ENCODE measurements at places on chromosomes 2 and 18.

GRCh38 chr2:66561645-66562303 is 126.8 kb downstream of the MEIS1 start:
- no peak for DNase-seq

GRCh38 chr2:143078104-143078503 is 51.1 kb upstream of the ARHGAP15 start:
- no peak for DNase-seq

- DNase-seq: no peak
These were observed 35.6 kb downstream of the OTOF start for GRCh38 chr2:26442301-26442700.

GRCh38 chr2:20172273-20173055 is 52.5 kb downstream of the SDC1 start:
- no peak for DNase-seq

DNA sequence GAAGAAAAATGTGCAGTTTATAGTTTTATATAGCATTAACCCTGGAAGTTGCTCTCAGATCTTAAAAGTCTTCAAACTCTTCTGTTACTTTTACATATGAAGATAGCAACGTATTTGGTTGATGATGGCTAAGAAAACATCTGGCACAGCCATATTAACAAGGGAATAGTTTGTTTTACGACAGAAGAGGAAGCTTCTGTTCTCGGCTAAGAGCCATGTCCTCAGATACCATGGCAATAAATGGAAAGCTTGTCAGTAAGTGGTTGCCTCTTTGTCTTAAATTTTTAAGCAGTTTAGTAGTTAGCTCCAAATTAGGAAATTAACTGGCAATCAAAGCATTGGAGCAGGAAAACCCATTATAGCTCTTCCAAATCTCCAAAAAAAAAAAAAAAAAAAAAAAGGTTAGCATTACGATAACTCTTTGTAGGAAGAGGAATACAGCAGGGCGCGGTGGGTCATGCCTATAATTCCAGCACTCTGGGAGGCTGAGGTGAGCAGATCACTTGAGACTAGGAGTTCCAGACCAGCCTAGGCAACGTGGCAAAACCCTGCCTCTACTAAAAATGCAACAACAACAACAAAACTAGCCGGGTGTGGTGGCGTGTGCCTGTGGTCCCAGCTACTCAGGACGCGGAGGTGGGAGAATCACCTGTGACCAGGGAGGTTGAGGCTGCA is 4.5 kb upstream of the STON1 start:
- DNase-seq: no peak

GRCh38 chr2:137892739-137893138 is 71.5 kb upstream of the HNMT start:
- DNase-seq: no peak

GRCh38 chr2:69255760-69256159 is 131.3 kb downstream of the GFPT1 start:
- DNase-seq: no peak

GRCh38 chr2:101625387-101625786 is 72.1 kb upstream of the MAP4K4 start:
- no peak for DNase-seq

- no peak for DNase-seq
These were observed 104.3 kb upstream of the ST6GAL2 start for GRCh38 chr2:106990297-106990696.

All from erythroblast (primary cell).